ENCODE measurements at places on chromosomes 3 and 15. TPM values are rescaled to one million over a fixed set of nuclear protein-coding genes. Genes with fewer than 3 reads are reported as not detected.

- H3K4me3 ChIP-seq: no peak overlapping the region
- H3K27ac ChIP-seq: peak overlapping the region; percentile 88
- H3K27me3 ChIP-seq: no peaks in the 10 kb centered on the region
- peaks cover 38% of the 10 kb centered on the region for H3K4me1 ChIP-seq
- no peak for DNase-seq
These were observed 4.7 kb upstream of the CEP97 start for GRCh38 chr3:101719604-101720185.

- H3K4me1 ChIP-seq: no peaks in the 10 kb centered on the region
- no peaks in the 10 kb centered on the region for H3K27me3 ChIP-seq
- no peak overlapping the region for H3K4me3 ChIP-seq
- no peak for DNase-seq
- no peaks in the 10 kb centered on the region for H3K36me3 ChIP-seq
These were observed 4.6 kb upstream of the EPB42 start for GRCh38 chr15:43225201-43225949.

GRCh38 chr3:46496746-46497555, 825 bp upstream of the RTP3 start:
- no peak overlapping the region for H3K4me3 ChIP-seq
- peaks cover 36% of the 10 kb centered on the region for H3K4me1 ChIP-seq
- H3K27me3 ChIP-seq: no peaks in the 10 kb centered on the region

GRCh38 chr3:87148020-87148419, 79.1 kb upstream of the CHMP2B start:
- no peak overlapping the region for H3K4me3 ChIP-seq
- no peaks in the 10 kb centered on the region for H3K4me1 ChIP-seq
- no peaks in the 10 kb centered on the region for H3K36me3 ChIP-seq
- H3K27ac ChIP-seq: no peak overlapping the region

ZNF774 gene
- 0.29 TPM for polyA plus RNA-seq

AGTR1 gene
- 0.43 TPM for polyA plus RNA-seq

KCNAB1 gene
- 0.59 TPM for polyA plus RNA-seq

CACNA2D3 gene
- 1.7 TPM for polyA plus RNA-seq
